Renal cortical epithelial cell (primary cell): ENCODE measurements at places on chromosomes 7 and 10.

- no peak for DNase-seq
These were observed 16.4 kb downstream of the SH3PXD2A start for GRCh38 chr10:103838862-103839518.

DNA sequence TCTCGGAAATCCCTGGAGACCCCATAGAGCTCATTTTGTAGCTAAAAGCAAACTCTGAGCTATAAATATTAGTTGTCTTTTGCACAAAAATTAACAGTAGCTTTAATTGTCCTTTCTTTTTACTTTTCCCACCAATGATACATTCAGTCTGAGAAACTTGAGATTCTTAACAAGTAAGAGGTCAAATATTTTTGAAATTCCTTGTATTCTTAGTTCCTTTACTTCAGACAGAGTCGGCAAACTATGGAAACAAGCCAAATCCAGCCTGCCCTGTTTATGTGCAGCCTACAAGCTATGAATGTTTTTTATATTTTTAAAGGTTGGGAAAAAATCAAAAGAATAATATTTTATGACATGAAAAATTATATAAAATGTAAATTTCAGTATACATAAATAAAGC is 146.6 kb downstream of the CTNNA3 start:
- no peak for DNase-seq

DNA sequence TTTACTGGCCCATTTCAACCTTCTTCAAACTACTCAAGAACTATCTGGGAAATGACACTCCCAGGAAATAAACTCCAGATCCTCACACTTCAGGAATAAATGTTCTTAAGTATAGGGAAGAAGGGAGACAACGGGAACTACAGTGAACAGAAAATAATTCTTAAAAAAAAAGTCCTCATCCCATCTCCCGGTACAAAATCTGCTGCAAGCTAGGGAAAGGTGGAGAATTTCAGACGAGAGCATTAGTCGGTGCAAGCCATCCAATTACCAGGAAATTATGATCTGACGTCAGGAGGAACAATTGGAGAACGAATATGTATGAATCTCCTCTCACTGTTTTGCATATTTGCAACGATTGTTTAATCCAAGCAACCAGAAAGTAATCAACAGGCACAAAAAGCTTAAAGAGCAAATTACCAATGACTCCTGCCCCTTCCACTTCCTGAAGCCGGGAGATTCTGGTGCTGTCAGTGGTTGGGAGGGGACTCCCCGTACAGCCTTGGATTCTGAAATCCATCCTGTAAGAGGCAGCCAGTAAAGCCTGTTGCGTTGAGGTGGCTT is 15.1 kb upstream of the GATA3 start:
- no peak for DNase-seq

DNA sequence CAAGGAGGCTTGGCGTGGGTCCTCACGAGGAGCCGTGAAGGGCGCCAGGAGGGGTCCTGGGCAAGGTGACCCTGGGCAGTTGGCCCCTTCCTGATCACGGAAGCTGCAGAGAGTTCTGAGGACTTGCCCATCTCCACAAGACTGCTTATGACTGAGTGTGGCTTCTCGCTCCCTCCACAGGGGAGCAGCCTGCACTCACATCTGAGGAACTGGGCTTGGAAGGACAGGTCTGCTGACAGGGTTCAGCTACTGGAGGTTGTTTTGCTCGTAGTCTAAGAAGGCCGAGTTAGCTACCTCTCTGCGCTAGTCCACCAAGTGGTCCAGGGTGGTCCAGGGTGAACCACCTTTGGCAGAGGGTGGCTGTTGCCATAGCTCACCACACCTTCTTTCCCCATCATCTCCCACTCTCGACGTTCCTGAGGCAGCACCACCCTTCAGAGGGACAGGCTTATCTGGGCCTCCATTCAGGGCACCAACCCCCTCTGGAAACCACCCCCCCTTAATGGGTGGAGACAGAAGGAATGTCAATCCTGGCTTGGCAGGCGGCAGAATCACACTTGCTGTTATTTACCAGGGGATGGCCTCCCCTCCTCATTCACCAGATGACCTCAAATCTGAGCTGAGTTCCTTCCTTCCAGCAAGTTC is 38.2 kb downstream of the FAM53B start:
- DNase-seq, result no peak

GRCh38 chr10:71950683-71951082 is 13.5 kb upstream of the CHST3 start:
- DNase-seq, result no peak

DNA sequence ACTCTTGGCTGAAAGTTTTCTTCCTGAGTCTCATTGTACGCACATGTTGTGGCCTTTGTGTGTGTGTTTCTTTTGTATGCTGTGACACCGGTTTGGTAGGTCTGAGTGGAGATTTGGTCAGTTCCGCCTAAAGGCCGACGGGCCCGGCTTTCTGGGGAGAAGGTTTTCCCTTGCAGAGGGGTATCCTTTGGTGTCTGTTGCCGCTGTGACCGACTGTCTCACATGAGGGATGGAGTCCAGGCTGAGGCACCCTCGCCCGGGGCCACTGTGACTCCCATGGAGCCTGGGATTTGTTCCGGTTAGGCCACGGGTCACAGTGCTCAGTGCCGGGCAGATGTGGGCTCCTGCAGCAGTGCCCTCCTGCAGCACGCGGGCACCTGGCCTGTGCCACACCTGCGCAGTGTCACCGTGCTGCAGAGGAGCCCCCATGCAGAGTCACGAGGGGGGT is 19.4 kb downstream of the INPP5A start:
- no peak for DNase-seq

DNA sequence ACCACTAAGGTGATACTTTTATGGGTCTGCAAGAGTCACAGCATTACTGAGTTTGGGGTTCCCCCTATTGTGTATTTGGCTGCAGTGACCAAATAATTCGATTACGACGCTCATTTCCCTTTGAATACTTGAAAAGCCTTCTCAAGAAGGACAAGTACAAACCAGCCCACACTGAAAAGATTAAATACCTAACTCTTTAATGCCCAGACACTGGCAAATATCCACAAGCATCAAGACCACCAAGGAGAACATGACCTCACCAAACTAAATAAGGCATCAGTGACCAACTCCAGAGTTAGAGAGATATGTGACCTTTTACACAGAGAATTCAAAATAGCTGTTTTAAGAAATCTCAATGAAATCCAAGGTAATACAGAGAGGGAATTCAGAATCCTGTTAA is 31.8 kb upstream of the SFTPD start:
- no peak for DNase-seq

GRCh38 chr10:15531927-15532722 is 161.0 kb upstream of the FAM171A1 start:
- DNase-seq, result no peak

GRCh38 chr10:90856964-90857634 is 740 bp downstream of the HTR7 start:
- no peak for DNase-seq

GRCh38 chr7:93178213-93178612 is 30.0 kb upstream of the SAMD9L start:
- DNase-seq, result peak; percentile 26

- DNase-seq, result no peak
These were observed 51.4 kb upstream of the AOAH start for GRCh38 chr7:36775676-36776075.

DNA sequence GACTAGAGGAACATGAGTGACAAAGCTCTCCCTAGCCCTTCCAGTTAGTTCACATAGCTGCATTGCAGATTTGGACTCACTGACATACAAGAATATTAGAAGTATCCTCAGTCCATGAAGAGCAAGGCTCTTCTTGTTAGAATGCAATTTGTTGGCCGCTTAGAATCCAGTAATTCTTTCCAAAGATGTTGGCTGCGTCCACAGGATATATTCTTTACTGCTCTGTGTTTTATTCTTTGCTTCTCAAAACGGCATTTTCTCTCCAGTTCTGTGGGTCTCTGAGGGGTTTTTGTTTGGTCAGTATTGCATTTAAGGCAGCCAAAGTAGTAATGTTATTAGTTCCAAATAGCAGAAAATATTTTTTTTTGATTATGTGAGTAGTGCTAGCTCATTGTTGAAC is 588.6 kb downstream of the DNAJB9 start:
- no peak for DNase-seq

DNA sequence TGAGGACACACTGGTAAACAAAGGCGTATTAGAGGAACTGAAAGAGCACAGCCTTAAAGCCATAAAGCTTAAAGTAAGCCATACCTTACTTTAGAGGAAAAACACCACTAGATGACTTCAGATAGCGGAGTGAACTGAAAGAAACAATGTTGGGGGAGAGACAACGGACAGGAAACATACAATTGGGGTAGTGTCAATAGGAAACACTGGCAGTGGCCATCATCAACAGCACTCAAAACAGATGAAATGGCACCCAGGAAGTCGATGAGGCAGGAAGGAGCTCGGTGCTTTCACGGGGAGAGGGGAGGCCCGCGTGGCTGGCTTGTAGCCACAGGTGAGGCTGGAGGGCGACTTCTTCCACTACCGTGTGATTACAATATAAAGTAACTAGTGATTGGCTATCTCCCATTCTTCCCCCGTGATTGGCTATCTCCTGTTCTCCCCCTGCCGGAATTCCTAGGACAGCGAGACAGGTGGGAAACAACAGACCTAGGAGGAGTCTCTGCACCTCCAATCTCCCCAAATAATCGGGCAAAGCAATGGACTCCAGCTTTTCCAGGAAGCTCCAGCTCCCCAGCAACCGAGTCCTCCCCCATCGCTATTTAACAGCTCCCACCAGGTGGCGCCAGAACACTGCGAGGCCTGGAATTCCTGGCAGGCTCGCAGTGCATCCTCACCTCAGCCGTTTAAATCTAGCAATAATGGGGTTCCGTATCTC is 2.4 kb upstream of the TAS2R38 start:
- DNase-seq, result peak; percentile 40

GRCh38 chr7:113094517-113095249 is 8.1 kb upstream of the GPR85 start:
- DNase-seq, result no peak

- DNase-seq, result no peak
These were observed 11.6 kb downstream of the FRG2B start for GRCh38 chr10:133614830-133615580.

DNA sequence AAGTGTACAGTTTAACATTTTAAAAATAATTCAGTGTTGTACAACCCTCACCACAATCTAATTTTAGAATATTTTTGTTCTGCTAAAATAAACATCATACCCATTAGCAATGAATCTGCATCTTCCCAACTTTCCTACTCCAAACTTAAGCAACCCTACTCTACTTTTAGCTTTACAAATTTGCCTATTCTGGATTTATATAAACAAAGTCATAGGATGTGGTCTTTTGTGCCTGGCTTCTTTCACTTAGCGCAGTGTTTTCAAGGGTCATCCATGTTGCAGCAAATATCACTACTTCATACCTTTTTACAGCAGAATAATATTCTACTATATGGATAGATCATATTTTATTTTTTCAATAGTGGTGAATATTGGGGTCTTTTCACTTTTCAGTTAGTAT is 18.9 kb downstream of the CALML3 start:
- DNase-seq, result no peak

DNA sequence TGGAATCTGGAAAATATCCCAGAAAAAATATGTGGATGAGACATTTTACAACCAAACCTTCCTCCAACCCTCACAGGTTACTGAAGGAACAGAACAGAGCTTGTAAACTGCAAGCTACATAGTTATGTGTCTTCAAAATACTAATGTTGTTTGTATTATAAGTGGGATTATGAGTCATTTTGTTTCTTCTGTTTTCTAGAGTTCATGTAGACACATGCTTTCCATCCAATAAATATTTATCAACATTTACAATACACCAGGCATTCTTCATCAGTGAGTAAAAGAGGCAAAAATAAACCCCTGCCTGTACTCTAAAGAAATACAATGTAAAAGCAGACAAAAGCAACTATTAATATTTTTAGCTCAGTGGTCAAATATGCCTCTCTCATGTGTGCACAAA is 38.0 kb upstream of the TES start:
- peak; percentile 21 for DNase-seq

GRCh38 chr7:56028942-56029630 is 22.2 kb downstream of the PSPH start:
- peak; percentile 77 for DNase-seq

GRCh38 chr10:77835669-77836086 is 90.9 kb downstream of the DLG5 start:
- DNase-seq, result no peak

GRCh38 chr7:38736138-38736537 is 105.0 kb upstream of the AMPH start:
- DNase-seq, result no peak

GRCh38 chr10:57168611-57169240 is 807.7 kb upstream of the ZWINT start:
- no peak for DNase-seq

- DNase-seq, result no peak
These were observed 10.4 kb downstream of the CHRM2 start for GRCh38 chr7:136878878-136879277.

DNA sequence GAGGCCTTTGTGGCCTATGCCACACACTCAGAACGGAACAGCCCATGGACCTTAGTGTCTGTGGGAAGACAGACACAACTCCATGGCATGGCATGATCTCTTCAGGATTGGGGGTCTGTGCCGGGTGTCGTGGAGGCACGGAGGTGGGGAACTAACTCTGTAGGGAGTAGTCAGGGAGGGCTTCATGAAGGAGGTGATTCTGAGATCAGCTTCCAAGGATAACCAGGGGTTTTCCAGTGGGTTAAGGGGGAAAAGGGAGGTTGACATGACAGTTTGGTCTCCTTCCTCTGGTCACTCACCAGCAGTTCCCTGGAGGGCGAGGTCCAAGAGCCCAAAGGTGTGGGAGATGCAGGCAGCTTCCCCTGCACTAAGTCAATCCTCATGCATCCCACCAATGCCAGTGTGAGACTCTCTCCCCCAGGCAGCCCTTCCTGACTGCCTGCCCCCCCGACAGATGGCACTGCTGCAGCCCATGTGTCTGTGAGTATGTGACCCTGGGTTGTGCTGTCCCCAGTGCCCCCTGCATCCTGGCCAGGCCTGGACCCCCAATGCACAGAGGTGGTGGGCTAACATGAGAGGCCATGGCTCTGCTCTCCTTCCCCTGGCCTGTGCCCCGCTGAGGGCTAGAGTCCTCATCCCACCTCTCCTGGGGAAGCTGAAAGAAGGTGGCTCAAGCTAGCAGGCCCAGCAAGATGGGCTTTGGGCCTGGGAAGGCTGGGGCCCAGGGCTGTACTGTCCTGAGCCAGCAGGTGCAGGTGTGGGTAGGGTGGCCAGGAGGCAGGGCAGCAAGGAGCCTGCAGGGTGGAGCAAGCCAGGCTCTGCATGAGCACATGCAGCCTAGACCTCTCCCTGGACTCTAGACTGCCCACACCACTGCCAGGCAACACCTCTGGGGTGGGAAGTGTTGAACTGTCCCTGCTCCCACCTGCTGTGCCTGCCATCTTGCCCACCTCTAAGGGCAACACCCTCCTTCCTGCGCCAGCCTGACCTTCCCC is 39.7 kb downstream of the RASGEF1A start:
- no peak for DNase-seq

- no peak for DNase-seq
These were observed 15.2 kb upstream of the FZD1 start for GRCh38 chr7:91248996-91249395.

- no peak for DNase-seq
These were observed 39.2 kb downstream of the DNAJC9 start for GRCh38 chr10:73207883-73208282.

GRCh38 chr7:12294701-12295100 is 83.6 kb downstream of the TMEM106B start:
- no peak for DNase-seq
